ENCODE measurements at places on chromosomes 12 and 14.

DNA sequence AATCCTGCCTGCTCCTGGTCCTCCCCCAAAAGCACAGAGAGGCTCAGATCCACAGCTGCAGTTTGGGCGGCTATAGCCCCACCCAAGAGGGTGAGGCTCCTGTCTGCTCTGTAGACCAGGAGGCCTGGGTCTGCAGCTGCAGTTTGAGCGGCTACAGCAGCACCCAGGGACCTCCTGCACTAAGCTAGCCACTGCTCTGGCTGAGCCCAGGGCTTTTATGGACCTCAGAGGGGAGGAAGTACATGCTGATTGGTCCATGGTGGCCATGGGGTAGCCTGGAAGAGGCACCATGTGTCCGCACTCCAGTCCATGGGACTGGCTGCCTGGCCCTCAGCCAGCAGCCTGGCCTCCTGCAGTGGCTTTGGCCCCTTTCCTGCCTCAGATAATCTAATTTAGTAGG lies 49.6 kb upstream of the GSC start:
- no peak for DNase-seq

DNA sequence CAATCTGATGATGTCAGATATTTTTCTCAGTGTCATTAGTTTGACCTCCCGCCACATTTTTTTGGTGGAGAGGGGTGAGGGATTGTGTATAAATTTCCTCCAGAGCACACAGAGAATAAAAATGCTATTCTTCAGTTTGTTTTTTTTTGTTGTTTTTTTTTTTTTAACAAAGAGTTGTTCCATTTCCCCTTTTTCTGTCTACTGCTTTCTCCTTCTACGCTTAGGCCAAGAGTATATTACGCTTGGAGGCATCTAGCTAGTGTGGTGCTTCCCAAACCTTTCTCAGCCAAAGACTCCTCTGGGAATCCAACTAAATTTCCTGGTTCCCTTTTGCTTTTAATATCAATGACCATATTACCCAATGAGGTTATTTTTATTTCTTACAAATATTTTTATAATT lies 465.6 kb downstream of the ZFP36L1 start:
- DNase-seq, result no peak

GRCh38 chr12:47965581-47965980 lies 2.2 kb downstream of the TMEM106C start:
- no peak for DNase-seq

- no peak for DNase-seq
Measured at GRCh38 chr14:94483729-94484275, 7.8 kb upstream of the SERPINA9 start.

DNA sequence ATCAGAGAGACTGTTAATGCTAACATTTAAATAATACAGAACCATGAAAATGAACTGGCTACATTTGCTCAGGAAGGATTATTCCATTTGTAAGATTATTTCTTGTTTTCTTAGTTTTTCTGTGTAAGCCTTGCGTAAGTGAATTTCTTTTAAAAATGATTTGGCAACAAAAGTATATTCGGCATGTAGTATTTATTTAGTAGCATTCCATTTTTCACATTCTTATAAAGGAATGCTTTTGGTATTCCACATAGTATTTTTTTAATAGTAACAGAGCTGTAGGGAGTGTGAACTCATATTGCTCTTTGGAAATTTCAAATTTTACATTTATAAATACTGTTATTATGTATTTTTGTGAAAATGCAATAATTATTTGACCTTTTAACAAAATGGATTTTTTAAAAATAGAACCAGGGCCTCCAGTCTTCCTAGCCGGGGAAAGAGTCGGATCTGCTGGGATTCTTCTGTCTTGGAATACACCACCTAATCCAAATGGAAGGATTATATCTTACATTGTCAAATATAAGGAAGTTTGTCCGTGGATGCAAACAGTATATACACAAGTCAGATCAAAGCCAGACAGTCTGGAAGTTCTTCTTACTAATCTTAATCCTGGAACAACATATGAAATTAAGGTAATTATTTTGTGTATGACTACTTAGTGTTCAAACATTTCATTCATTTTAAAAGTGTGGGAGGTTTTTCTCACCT lies 1.2 kb downstream of the PTPRQ start:
- DNase-seq, result no peak

DNA sequence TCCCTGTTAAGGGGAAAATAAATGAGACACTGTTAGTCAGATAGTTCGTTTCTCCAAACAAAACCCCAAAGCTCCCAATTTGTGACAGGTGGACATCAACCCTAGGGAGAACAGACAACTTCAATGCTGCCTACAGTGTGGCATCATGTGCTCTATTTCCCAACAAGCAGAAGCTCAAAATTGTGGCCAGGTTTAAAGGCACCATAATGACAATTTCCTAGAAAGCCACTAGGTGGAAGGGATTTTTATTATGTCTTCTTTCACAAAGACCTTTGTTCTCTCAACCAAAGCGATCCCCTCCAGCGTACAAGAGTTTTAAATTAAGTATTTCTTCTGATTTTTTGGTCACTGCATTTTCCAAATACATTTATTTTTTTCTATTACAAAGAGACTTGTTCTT lies 88.0 kb upstream of the MBIP start:
- DNase-seq, result no peak

DNA sequence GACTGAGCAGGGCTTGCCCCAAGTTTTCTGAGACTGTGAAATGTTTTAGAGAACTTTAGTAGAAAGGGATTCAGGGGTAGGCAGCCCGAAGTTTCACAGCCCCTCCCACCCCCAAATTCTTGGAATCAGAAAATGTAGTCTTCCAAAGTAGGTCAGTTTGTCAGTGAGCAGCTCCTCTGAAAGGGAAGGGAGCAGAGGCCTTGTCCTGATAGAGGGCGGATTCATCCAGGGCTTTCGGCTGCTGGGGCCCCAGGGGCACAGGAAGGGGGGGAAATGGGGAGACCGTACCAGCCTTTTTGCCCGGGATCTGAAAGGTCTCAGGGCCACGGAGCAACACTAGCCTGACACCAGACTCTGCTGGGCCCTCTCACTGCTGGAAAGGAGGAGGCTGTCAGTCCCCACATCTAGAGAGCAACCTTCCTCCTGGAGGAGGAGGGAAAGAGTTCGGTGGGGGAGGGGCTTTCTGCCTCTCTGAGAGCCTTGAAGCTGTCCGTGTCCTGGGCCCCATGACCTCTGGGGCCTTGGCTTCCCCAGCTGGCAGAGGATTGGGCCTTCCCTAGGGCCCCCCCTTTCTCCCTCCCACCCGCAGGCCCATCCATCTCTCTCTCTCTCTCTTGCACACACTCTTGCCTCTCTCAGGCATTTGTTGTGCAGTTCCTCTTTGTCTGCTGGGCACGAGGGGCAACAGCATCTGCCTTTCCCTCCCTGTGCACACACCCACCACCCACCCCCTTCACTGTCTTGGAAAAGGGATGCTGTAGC lies at the start of gene IKZF4:
TSS of gene IKZF4 (plus strand) at position 621 of the 762 bp plus-strand sequence. CDS start 451 bp downstream, outside the sequence.
- no peak for DNase-seq

GRCh38 chr12:4857472-4858291 lies 52.0 kb upstream of the KCNA1 start:
- peak; percentile 64 for DNase-seq

DNA sequence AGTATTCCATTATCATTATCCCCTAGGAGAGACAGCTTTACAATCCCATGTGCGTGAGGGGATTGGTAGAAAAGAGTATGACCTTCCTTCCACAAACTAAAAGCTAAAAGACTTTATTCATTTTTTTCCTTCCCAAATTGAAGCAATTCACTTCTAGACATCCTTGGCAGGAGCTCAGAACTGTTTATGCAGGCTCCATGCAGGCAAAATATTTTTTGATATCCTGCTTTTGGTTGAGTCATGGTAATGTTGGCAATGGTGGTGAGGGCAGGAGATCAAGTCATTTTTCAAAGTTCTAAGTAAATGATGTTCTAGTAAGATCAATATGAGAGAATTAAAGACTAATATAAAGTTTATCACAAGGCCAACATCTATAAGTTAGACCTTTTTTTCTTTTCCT lies 1.3 kb upstream of the PLEKHG7 start:
- no peak for DNase-seq

DNA sequence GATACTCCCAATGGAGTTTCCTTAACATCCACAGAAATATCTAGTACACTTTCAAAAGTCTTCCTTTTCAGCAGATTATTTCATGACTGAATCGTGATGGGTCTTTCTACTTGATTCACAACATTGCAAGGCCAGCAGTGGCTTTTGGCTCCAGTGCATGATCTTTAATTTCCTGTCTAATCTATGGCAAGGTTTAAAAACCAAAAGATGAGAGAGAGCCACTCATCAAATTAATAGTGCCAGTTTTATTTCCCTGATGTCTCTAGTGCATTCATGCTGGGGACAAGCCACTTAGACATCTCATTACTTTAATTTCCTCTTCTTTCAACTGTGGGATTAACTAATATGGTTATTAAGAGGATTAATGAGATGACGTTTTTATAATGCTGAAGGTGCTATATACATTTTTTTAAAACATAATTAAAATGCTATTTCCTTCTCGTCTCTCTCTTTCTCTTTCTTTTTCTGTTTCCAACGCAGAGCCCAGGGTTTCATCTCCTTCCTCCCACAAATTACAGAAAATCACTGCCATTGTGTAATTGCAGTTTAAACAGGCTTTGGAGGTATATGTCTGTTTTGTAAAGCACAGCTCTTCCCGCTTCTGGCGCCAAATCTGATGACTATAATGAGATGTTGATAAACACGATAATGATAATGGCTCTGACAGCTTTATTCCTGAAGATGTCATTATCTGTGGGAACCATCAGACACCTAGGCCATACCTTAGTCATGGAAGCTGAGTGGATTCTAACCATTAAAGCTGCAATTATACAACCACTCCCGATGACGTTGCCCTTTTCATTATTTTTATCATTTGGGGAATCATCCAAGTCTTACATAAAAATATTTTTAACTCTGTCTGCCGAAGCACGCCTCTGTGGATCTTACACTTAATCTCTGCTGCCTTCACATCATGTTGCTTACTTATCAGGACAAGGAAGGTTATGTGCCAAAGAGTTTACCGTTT lies 103.1 kb upstream of the PPM1H start:
- DNase-seq, result peak; percentile 86

DNA sequence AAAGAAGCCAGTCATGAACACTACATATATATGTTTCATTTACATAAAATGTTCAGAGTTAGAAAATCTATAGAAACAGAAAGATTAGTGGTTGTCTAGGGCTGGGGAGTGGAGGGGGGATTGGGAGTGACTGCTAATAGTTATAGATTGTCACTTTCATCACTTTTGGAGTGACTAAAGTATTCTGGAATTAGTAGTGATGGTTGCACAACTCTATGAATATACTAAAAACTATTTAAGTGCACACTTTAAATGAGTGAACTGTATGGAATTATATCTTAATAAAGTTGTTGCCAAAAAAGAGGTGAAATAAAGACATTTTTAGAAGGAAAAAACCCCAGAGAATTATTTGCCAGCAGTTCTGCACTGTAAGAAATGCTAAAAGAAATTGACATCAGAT lies 9.5 kb downstream of the CATSPERB start:
- DNase-seq, result no peak

- no peak for DNase-seq
Measured at GRCh38 chr14:61599942-61600341, 95.4 kb upstream of the HIF1A start.

DNA sequence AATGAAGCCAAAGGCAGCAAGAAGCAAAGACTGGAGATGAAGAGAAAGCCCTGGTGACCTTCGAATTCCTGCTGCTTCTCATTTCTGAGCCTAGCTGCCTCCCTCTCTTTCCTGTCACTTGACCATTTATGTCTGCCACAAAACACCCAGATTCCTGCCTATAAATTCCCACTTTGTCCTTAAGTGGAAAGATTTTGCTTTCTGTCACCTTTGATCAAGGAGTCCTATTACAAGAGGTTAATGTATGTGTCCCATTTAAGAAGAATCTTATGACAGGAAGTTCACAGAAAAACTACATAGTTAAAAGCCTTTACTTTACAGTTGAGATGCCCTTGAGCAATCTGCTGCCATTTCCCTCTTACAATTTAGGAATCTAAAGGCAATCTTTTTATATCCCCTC lies 155.7 kb downstream of the GALC start:
- DNase-seq, result no peak

GRCh38 chr12:130968611-130969010 lies 14.9 kb downstream of the ADGRD1 start:
- no peak for DNase-seq

DNA sequence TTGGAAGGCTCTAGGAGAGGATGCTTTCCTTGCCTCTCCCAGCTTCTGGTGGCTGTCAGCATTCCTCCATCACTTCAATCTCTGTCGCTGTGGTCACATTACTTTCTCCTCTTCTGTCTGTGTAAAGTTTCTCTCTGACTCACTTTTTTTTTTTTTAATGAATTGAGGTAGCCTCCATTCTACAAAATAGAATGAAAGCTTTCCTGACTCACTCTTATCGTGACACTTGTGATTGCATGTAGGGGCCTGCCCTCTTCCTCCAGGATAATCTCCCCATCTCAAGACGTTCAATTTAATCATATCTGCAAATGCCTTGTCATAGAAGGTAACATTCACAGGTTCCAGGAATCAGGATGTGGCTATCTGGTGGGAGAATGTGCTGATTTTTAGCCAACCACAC lies 153.5 kb upstream of the HMGA2 start:
- no peak for DNase-seq

GRCh38 chr14:68774771-68775613 lies 17.9 kb downstream of the ZFP36L1 start:
- DNase-seq, result no peak

DNA sequence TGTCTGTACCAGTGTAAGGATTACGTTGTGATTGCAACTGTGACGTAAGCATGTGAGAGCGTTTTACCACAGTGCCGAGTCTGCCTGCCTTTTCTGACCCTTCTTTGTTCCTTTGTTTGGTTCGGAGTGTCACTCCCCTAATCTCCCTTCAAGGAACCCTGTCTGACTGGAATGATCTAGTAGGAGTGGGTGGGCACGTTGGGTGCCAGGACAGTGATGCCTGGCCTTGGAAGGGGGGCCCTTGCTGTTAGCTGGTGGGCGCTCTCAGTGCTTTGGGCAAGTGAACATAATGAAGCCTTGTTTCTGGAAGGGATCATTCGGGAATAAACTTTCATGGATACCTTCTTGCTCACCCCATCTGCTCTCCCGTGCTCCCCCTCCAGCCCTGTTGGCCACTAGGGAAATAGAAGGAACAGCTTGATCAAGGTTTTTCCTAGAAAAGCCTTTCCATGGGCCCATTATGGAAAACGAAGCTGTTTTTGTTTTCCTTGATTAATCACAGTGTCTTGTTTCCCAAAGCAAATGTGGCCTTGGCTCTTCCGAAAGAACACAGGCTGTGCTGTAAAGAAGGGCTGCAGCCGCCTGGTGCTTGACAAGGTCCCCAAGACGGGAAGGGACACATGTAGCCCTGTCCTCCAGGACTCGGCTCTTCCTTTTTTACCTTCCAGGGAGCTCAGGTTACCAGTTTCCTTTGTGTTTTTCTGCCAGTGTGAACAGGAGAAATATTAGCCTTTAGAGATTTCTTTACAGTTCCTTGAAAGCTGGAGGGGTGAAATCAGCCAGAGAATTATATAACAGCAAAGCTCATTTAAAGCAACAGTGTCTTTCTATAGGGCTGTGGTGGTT lies 215.5 kb downstream of the CRADD start:
- DNase-seq, result no peak

Measured in COR-L47 (cell line).